Cerebellar nuclear complex (tissue), 1 donor: ENCODE measurements at places on chromosomes 2 and 18.

DNA sequence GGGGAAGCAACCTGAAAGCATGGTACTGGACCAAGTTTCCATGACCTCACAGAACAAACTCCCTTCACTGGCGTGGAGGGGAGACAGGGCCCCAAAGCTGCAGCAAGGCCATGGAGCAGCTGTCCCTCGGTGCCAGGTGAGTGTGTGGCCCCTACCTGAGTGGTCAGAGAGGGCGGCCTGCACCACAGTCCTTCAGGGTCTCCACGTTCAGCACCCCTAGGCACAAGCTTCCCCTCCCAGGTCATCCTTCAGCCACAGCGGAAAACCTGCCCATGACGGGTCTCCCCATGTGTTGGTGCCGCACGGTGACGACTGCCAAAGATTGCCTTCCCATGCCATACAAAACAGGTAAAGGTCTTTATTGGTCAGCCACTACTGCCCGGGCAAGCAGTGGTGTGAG is 201.6 kb downstream of the MGAT5 start:
- DNase-seq, result no peak

GRCh38 chr18:9191658-9192256 is 55.2 kb downstream of the ANKRD12 start:
- DNase-seq, result no peak

- no peak for DNase-seq
Measured at GRCh38 chr2:10400978-10401951, 46.9 kb downstream of the ODC1 start.

- DNase-seq, result no peak
Measured at GRCh38 chr18:46098616-46098933, 479 bp upstream of the ATP5F1A start.

- no peak for DNase-seq
Measured at GRCh38 chr2:71787476-71788185, 334.3 kb downstream of the DYSF start.

DNA sequence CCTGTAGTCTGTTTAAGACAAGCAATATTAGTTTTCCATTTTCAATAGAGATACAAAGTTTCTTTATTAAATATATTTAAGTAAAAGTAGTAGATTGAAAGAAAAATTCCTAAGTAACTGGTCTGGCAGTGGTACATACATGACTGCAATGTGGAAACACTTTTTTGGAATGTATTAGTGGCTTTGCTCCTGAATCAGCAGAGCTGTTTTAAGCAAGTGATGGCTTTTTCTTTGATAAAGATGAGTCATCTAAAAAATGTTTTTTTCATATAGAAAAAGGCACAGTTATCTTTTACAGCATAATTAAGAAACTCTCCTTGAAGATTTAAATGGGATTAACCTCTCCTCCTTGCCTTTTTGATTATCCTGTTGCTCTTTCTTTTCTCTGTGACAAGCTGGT is 34.9 kb downstream of the KDM3A start:
- DNase-seq, result no peak

- DNase-seq, result no peak
Measured at GRCh38 chr2:214904634-214905033, 95.2 kb upstream of the BARD1 start.

GRCh38 chr2:20384953-20385352 is 34.3 kb upstream of the PUM2 start:
- DNase-seq, result no peak

DNA sequence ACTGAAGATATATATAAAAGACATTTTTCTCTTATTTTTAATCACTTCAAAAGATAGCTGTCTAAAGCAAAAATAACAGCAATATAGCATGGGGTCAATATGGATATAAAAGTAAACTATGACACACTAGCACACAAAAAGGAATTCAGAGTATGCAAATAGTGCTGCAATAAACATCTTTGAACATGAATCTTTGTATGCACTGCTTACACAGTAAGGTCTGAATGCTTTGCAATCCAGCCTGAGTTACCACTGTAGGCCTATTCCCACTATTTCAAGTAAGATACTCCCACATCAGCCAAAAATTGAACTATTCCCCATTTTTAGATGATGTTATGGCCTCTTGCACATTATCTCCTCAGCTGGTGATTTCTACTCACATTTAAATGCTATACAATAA is 27.4 kb upstream of the ERCC3 start:
- DNase-seq, result no peak

DNA sequence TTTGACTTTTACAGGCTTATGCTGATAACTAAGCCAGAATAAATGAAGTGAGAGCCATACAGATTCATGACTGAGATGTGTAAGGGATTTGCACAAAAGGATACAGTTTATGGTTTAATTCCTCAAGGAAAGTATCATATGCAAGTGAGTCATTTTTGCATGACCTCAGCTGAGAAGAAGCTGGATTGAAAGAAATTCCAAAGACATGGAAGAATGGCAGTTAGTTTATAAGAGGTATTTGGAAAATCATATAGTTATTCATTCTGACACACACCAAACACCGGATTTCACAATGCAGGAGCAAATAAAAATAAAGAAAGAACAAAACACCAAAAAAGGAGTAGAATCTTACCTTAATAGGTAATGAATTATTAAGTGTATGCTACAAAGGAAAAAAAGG is 83.2 kb upstream of the RND3 start:
- DNase-seq, result no peak

DNA sequence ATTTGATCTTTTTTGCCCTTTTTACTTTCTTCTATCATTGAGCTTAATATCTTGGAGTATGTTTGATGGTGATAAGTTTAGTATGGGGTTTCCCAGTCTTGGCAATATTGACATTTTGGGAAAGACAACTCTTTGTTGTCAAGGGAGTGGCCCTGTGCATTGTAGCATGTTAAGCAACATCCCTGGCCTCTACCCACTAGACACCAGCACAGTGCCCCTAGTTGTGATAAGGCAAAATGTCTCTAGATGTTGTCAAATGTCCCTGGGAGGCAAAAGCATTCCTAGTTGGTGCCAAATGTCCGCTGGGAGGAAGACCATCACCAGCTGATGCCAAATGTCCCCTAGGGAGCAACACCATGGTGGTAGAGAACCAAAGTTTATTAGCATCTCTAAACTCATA is 28.2 kb downstream of the GULP1 start:
- no peak for DNase-seq

- DNase-seq, result no peak
Measured at GRCh38 chr2:96251721-96252292, 14.0 kb downstream of the TMEM127 start.

DNA sequence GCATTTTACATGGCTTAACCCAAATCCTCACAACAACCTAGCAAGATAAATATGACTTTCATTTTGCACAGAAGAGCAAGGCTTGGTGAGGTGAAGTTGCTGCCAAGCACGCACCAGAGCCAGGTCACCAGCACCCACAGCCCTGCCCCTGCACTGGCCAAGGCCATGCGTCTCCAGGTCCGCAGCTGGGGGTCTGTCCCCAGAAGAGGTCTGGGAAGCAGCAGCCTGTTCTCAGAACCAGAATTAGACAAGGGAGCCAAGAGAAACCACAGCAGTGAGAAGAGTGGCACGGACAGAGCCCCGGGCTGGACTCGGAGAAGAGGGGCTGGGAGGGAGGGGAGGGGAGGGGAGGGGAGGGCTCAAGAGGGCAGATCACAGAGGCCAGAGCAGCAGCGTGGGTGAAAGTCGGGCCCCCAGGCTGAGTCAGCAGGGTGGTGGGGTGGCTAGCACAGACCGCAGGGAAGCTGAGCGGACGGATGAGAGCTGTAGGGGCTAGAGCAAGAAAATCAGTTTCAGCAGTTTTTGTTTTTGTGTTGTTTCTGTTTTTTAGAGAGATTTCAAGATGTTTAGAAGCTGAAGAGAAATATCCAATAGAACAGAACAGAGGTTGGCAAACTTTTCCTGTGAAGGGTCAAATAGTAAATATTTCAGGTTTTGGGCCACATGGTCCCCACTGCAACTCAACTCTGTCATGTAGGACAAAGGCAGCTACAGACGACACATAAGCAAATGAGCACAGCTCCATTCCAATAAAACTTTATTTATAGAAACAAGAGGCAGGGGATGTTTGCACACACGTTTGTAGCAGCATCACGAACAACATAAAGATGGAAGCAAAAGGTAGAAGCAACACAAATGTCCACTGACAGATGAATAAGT is 7.4 kb upstream of the MTERF4 start:
- DNase-seq, result no peak

- no peak for DNase-seq
Measured at GRCh38 chr2:38514603-38515154, 88.0 kb downstream of the HNRNPLL start.

DNA sequence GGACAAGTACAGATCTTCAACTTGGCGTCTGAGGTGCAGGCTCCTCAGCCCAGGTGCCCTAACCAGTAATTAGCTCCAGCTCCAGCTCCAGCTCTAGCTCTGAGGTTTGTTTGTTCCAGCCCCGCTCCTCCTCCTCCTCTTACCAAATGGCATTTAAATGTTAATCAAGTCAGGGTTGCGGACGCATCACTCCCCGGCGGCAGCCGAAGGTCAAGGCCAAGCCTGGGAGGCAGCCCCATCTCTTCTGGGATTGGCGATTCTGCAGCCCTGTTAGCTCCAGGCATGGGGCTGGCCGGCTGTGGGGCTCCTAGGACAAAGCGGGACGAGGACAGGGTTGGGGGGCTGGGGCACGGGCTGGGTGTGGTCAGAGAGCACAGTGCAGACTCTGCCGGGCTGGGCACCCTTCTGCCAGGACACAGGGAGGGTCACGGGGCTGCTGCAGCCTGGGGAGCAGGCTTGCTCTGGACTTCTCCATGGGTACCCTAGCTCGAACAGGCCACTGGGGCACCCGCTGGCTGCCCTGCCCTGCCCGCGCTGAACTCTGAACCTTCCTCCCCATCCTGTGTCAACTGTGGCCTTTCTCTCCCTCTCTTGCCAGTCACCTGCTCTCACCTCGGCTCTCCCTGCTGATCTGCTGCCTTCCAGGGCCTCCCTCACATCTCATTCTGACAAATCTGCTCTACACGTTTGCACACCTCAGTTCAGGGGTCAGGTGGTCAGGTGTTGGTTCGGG is 203.3 kb downstream of the CELF4 start:
- DNase-seq, result no peak

GRCh38 chr2:206981739-206982340 is 42.5 kb downstream of the CPO start:
- DNase-seq, result peak; percentile 62

DNA sequence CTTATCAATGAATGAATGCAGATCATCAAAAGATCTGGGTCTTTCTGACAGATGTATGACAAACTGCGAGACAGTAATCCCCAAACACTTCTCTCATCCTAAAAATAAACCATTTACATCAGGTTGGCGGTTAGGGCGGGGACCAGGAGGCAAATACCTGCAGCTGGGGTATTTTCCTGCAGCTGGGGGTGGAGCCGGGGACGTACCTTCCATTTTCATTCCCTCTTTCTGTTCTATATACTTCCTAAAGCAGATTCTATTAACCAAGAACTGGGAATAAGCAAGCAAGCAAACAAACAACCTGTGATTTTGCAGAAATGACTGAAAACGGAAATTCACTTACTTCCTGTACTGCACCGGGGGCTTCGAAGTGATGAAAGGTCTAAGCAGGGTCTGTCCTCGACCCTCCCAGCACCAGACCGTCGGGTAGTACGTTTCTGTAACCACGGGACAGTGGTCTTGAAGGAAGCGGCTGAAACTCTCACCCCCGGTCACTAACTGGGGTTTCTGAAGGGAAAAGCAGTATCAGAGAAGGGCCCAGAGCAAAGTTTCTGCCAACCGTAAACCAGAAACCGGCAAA is 1.2 kb downstream of the ABHD3 start:
- DNase-seq, result no peak

GRCh38 chr2:149122516-149122915 is 84.0 kb downstream of the LYPD6B start:
- DNase-seq, result no peak

GRCh38 chr18:72325307-72325706 is 218.8 kb downstream of the CBLN2 start:
- DNase-seq, result no peak

- no peak for DNase-seq
Measured at GRCh38 chr2:239910404-239910803, 114.7 kb downstream of the NDUFA10 start.

GRCh38 chr2:74037379-74037860 is 52.7 kb downstream of the TET3 start:
- no peak for DNase-seq

GRCh38 chr2:84435345-84436025 is 23.6 kb downstream of the SUCLG1 start:
- no peak for DNase-seq

DNA sequence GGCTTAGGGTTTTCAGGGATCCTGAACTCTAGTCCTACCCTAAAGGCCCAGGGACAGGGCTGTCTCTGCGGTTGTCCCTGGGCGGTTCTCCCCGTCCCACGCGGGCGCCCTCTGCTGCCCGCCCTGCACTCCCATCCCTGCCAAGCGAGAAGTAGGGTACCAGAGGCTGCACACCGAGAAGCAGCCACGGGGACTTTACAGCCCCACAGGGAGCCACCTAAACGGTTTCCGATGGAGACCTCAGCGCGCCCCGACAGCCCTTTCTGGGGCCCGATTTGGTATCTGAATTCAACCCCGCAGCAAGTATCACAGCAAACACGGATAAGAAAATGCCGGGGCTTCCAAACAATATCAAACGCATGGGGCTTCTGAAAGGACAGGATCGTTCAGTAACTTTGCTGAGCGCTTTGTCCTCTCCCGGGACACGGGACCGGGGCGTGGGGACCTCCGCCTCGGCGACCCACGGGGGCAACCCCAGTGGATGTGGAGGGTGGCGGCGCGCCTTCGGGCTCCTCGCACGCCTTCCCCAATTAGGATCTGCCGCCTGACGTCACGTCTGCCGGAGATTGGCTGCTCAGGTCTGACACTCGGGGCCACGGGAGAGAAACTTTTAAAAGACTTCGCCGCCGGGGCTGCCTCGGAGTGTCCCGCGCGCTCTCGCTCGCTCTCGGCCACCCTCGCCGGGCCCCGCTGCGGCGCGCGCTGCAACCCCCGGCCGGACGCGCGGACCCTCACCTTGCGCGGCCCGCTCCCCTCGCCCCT is at the start of gene LTBP1:
Gene LTBP1, plus strand, starts transcription at position 640 of the 762 bp plus-strand sequence. CDS start 372 bp downstream, outside the sequence.
- no peak for DNase-seq

DNA sequence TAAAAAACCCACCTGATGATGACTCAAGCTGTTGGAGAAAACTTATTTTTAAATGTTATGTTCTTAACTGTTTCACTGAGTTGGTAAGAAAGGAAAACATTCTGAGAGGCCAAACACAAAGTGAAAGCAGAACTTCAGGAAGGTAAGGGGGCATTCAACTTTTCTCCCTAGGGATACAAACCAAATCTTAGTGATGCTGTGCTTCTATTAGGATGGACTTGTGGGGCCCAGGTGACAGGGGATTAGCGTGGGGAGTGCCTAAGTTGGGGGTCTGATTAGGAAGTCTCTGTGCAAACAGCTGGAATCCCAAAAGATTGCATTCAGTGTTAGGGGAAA is 18.5 kb downstream of the PDCL3 start:
- DNase-seq, result no peak

DNA sequence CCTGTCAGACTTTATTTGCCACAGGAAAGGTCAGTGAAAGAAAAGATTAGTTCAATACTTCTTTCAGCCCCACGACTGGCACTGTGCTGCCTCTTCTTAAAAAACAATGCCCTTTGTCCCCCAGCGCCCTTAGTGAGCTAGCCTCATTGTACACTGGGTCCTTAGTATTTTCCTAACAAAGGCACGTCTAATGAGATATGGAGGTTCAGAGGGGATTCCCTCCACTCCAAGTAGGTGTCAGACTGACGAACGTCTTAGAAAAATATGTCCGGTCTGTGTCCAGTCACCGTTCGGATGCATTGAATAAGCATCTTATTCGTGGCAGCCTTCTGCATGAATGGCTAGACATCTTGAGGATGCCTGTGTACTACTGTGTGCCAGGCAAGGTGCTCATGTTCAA is 1.1 kb downstream of the FECH start:
- DNase-seq, result no peak

- DNase-seq, result no peak
Measured at GRCh38 chr2:217479566-217479965, 523.2 kb downstream of the TNS1 start.

- DNase-seq, result no peak
Measured at GRCh38 chr2:132731441-132731840, 61.4 kb upstream of the LYPD1 start.
